ENCODE measurements at places on chromosomes 12 and 14.

GRCh38 chr14:51240804-51241380 lies 845 bp downstream of the TMX1 start:
- DNase-seq = no peak

GRCh38 chr14:56136571-56137452 lies 18.6 kb downstream of the PELI2 start:
- DNase-seq = no peak

DNA sequence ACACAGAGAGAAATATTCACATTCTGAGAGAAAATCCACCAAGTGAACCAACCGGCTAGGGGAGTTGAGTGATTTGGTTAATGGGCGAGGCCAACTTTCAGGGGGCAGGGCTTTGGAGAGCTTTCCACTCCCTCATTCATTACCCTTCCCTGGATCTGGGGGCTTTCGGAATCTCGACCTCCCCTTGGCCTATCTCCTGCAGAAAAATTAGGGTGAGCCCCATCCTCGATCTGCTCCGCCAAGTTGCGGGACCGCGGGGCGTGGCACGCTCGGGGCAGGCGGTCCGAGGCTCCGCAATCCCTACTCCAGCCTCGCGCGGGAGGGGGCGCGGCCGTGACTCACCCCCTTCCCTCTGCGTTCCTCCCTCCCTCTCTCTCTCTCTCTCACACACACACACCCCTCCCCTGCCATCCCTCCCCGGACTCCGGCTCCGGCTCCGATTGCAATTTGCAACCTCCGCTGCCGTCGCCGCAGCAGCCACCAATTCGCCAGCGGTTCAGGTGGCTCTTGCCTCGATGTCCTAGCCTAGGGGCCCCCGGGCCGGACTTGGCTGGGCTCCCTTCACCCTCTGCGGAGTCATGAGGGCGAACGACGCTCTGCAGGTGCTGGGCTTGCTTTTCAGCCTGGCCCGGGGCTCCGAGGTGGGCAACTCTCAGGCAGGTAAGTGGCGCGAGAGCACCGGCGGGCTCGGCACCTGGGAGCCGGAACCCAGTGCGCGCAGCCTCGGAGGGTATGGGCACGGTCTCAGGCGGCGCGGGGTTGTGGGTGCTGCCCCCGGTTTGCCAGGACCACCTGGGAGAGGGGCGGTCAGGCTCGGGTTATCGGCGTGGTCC lies at the start of gene ERBB3:
Gene ERBB3, plus strand, starts transcription at position 443 of the 833 bp plus-strand sequence. Its CDS starts 136 bp downstream, at position 579.
- peak; percentile 80 for DNase-seq

GRCh38 chr12:11882301-11883019 lies 188.3 kb upstream of the BCL2L14 start:
- no peak for DNase-seq

- no peak for DNase-seq
Measured at GRCh38 chr14:69613312-69614073, 2.1 kb downstream of the SUSD6 start.

GRCh38 chr14:92497391-92497790 lies 16.2 kb upstream of the RIN3 start:
- no peak for DNase-seq

GRCh38 chr12:120422892-120423456 lies 14.9 kb upstream of the COX6A1 start:
- DNase-seq = no peak

- DNase-seq = no peak
Measured at GRCh38 chr12:95116773-95117172, 43.4 kb upstream of the NR2C1 start.

DNA sequence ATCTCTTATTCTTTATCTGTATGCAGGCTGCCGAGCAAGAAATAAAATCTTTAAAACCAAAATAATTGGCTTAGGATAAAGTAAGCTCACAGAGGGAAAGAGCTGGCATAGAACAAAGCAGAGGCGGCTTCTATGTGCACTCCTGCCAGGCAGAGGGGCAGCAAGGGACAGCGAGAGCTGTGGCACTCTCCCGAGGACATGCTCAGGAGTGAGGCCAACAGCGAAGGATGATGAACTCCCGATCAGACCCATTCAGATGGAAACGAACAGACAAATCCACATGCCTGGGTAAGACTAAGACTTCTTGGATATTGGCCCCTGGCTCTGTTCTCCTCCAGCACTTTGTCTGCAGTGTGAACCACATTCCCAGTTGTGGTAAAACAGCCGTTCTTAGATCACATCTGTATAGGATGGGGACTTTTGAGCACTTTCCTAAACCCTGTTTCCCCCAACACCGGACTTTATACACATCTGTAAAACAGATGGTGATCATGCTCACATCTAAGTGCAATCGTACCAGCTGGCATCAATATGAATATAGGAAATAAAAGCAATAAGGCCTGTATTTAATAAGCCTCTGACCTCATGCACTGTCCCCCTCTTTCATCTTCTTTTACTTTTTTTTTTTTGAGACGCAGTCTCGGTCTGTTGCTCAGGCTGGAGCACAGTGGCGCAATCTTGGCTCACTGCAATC lies 134.1 kb downstream of the PPM1H start:
- no peak for DNase-seq

DNA sequence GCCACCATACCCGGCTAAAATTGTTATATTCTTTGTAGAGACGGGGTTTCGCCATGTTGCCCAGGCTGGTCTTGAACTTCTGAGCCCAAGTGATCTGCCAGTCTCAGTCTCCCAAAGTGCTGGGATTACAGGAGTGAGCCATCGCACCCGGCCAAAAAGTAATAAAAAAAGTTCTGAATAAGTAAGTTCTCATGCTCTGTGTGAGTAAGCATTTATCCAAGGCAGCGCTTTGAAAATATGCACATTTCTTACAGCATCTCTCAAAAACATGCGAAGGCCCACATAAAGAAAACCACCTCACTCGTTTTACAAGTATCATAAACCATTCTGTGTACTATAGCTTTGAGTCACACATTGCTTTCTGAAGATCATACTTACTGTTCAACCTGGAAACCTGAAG lies 8.6 kb downstream of the GIT2 start:
- DNase-seq = no peak

- DNase-seq = peak; percentile 72
Measured at GRCh38 chr12:90211017-90211416, 502.4 kb upstream of the ATP2B1 start.

- no peak for DNase-seq
Measured at GRCh38 chr14:45811155-45811554, 558.2 kb upstream of the MIS18BP1 start.

- peak; percentile 88 for DNase-seq
Measured at GRCh38 chr14:85531141-85531586, 1.2 kb downstream of the FLRT2 start.

DNA sequence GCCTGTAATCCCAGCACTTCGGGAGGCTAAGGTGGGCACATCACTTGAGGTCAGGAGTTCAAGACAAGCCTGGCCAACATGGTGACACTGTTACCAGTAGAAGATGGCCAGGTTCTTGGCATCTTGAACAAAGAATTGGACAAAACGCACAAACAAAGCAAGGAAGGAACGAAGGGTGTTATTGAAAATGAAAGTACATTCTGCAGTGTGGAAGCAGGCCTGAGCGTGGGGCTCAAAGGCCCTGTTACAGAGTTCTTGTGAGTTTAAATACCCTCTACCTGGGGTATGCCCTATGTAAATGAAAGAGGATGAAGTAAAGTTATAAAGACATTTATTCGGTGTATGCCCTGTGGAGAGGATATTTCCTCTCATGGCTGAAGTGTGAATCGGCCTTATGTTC lies 20.8 kb upstream of the CDK17 start:
- no peak for DNase-seq

DNA sequence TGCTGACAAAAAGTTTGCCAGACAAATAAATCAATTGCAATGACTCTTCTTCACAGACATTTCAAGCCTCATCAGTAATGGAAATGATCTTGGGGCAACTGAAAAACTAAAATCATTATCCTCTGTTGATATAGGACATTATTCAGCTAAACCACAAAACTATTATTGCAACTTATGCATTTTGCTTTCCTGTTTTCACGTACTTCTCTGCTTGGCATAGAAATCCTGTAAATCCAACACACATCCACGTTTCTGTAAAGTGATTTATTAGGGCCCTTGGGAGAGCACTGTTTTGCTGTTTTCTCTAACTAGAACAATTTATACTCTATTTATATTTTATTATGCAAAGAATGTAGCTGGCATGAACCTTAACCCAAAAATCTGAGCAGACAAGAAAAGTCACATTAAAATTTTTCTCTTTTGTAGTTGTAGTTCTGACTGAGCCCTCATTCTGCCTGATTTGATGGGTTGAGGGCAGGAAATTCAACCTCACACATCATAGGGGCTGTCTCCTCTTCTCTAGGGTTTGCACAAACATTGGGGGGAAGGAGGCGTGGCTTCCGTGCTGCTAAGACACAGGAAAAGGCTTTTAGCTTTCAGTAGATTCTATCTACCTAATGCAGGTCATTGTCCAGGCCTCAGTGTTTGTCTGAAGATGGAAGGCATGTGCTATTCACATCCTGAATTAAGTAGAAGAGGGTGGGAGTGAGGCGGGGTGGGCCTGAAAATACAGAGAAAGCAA lies 11.5 kb upstream of the NUP107 start:
- no peak for DNase-seq

GRCh38 chr12:107622001-107622400 lies 63.6 kb upstream of the PWP1 start:
- peak; percentile 48 for DNase-seq

GRCh38 chr14:58639842-58640484 lies 2.2 kb downstream of the DACT1 start:
- DNase-seq = peak; percentile 93

- DNase-seq = no peak
Measured at GRCh38 chr12:54678131-54678530, 30.0 kb upstream of the DCD start.

GRCh38 chr12:9073076-9073475 lies 42.6 kb downstream of the A2M start:
- no peak for DNase-seq

Measured in choroid plexus epithelial cell (primary cell).